ENCODE measurements at places on chromosomes 5 and 9. TPM values are rescaled to one million over a fixed set of nuclear protein-coding genes. Genes with fewer than 3 reads are reported as not detected.
A peak's percentile ranks its signal among the peaks of the same experiment; 100 is the strongest.

GRCh38 chr5:170297589-170298462 lies at the start of gene LCP2:
Gene LCP2, minus strand, starts transcription at chr5:170297777. Its CDS starts 166 bp downstream, at chr5:170297611.
- DNase-seq, result no peak

DNA sequence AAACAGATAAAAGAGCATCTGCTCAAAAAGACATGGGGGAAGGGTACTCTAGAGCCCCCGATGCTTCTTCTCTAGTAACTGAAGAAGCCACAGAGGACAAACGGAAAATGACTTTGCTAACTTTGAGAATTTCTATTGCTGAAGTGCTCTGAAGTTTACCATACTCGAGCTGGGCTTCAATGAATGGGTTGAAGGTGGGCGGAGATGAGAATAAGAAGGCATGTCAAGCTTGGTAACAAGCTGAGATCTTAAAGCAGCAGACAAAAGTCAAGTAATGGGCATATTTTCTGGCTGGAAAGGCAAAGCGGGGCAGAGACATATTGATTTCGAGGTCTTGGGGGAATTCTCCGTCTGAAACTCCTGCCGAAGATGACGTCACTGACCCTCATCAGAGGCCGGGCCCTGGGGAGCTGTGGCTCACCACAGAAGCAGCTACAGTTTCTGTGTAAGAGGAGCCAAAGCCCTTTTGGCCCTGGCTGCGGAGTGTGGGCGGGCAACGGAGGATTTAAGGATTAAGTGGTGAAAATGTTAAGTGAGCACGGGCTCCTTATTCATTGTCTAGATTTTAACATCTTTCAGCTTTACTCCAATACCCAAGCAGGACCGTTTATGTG lies 115.8 kb upstream of the SLIT3 start:
- DNase-seq, result peak; percentile 73

GRCh38 chr5:113250341-113250953 lies 184.3 kb downstream of the TSSK1B start:
- DNase-seq, result peak; percentile 59

DNA sequence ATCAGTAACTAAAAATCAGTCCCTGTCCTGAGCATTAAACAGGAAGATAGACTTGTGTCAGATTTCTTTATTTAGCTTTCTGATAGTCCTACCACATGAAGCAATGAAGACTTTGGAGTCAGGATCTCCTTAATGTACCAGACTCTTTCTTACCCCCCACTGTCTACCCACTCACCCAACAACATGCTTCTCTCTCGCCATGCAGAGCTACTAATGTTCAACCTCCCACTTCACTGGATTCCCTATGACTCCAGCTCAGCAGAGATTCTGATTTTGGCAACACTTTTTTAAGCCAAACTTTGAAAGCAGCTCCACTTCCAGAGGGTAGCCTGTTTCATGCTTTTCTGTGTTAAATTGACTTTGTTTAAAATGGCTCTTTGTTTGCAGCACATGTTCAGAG lies 50.8 kb downstream of the GPR21 start:
- DNase-seq, result no peak

The FOXD4L6 gene
- not detected for total RNA-seq

DNA sequence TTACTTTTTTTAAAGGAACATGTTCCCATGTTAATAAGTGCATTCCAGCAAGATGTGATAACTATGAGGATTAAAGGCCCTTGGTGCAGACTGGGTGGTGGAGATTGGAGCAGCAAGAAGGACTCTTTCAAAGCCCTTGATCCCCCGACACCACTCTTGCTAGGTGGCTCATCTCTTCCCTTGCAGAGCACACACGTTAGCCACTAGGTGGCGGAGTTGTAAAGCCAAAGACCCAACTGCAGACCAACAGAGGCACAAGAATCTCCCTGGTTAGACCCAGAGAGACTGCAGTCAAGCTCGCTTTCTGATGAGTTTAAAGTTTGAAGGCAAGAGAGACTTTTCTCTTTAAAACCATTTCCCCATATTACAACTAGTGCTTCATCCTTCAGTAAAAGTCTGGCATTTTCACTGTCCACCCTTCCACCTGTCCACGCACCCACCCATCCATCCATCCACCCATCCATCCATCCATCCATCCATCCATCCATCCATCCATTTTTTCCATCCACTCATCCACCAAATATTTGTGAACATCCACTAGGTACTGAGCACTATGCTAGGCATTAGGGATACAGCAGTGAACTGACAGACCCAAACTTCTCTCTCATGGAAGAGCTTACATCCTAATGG lies 226.9 kb downstream of the MSX2 start:
- peak; percentile 86 for DNase-seq

GRCh38 chr5:126594748-126595485 lies at the start of gene ALDH7A1:
Gene ALDH7A1, minus strand, starts transcription at chr5:126595219. Its CDS starts 21 bp downstream, at chr5:126595198.
- peak; percentile 98 for DNase-seq

- DNase-seq, result peak; percentile 95
Observed at GRCh38 chr5:177496727-177497291, 595 bp downstream of the PDLIM7 start.

- peak; percentile 12 for DNase-seq
Observed at GRCh38 chr9:106784076-106784475, 78.9 kb upstream of the ZNF462 start.

- no peak for DNase-seq
Observed at GRCh38 chr9:120536094-120536493, 43.9 kb downstream of the CDK5RAP2 start.

DNA sequence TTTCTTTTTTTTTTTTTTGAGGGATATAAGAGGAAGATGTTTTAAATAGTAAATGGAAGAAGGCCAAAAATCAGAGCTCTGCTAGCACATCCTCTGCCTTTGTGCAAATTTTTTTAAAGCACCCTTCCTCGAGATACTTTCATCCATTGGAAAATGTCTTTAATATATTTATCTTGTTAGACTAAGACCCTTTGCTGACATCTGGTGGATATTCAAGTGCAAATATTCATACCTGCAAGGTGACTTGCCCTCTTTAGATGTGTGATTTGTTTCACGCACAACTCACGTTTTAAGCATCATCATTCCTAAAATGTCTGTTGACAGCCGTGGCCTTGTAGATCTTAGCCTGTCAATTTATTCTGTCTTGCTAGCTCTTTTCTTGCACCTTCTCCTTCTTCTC lies 258.5 kb downstream of the AGTPBP1 start:
- peak; percentile 16 for DNase-seq

The NPR2 gene
- 15.9 TPM for total RNA-seq

GRCh38 chr9:31119890-31120454 lies 1264.5 kb upstream of the ACO1 start:
- DNase-seq, result peak; percentile 17

GRCh38 chr9:75803130-75803529 lies 87.3 kb upstream of the PCSK5 start:
- DNase-seq, result peak; percentile 74

DNA sequence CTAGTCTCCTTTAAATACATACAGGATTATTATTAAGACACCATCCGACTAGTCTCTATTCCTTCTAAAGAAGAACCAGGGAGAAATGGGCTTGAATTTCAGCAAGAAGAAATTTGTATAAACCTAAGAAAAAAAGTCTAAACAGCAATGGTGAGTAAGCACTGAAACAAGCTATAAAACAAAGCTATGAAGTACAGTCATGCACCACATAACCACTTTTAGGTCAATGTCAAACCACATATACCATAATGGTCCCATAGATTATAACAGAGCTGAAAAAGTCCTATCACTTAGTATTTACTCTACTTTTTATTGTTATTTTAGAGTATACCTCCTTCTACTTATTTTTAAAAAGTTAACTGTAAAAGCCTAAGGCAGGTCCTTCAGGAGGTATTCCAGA lies 102.0 kb upstream of the NFIB start:
- no peak for DNase-seq

The BRINP1 gene
- total RNA-seq, result 1.9 TPM

- no peak for DNase-seq
Observed at GRCh38 chr5:111772456-111773122, 15.6 kb upstream of the NREP start.

DNA sequence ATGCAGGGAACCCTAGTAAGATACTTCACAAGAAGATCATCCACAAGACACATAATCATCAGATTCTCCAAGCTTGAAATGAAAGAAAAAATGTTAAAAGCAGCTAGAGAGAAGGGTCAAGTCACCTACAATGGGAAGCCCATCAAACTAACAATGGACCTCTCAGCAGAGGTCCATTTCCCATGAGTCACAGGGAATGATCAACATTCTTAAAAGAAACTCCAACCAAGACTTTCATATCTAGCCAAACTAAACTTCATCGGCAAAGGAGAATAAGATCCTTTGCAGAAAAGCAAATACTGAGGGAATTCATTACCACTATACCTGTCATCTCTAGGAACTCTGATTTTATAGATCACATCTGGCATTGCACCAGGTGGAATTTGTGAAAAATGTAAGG lies 52.9 kb upstream of the SPATA31E1 start:
- no peak for DNase-seq

- no peak for DNase-seq
Observed at GRCh38 chr5:125450771-125451170, 704.3 kb upstream of the ZNF608 start.

GRCh38 chr9:136629879-136630661 lies 32.6 kb upstream of the EGFL7 start:
- peak; percentile 31 for DNase-seq

DNA sequence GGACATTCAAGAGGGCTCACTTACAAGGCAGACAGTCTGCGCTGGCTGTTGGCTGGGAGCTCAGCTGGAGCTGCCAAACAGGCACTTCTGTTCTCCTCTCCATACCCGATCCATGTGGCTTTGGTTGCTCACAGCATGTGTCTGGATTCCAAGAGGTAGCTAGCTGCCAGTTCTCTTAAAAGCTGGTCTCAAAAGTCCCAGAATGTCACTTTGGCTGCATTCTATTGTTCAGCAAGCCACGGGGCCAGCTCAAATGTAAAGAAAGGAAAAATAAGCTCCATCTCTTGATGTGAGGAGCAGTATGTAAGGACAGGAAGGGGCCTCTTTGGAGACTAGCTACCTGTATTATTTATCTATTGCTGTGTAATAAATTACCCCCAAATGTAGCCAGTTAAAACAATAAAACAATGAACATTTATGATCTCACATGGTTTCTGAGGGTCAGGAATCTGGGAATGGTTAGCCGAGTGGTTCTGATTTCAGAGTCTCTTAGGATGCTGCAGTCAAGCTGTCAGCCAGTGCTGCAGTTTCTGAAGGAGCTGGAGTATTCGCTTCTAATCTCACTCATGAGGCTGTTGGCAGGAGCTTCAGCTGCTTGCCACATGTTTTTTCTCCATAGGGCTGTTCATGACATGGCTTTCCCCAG lies 112.7 kb upstream of the CLINT1 start:
- peak; percentile 81 for DNase-seq

The LEAP2 gene
- 5.3 TPM for total RNA-seq

- no peak for DNase-seq
Observed at GRCh38 chr5:112975721-112976431, 722 bp upstream of the DCP2 start.

DNA sequence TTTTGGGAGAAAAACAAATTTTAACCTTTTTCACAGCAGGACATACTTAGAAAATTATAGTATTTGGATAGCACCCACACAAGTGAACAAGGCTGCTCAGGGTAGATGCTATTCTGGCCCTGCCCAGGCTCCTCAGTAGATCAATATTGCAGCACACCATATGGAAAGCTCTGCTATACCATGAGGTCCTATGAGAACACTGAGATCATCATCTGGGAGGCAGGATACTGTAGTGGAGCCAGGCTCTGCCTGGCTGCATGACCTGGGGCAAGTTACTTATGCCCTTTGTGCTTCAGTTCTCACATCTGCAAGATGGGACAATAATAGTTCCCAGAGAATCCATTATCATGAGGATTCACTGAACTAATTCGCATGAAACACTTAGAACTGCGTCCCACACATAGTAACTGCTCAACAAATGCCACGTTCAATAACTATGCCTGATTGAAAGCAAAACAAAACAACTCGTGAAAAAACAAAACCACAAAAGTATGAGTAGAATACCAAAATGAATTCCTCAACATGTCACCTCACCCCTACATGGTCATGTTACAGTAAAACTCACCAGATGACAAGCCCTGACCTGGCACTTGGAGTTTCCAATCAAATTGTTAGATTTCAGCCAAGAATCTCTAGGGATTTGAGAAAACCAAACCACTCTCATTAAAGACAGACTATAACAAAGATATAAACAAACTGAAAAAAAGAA lies 31.9 kb downstream of the ARSB start:
- DNase-seq, result no peak

GRCh38 chr9:95810814-95811213 lies 64.7 kb upstream of the ERCC6L2 start:
- DNase-seq, result no peak

GRCh38 chr9:109117856-109118807 lies 1.6 kb downstream of the TMEM245 start:
- peak; percentile 90 for DNase-seq

GRCh38 chr5:122985954-122986721 lies 50.4 kb downstream of the PPIC start:
- DNase-seq, result no peak

DNA sequence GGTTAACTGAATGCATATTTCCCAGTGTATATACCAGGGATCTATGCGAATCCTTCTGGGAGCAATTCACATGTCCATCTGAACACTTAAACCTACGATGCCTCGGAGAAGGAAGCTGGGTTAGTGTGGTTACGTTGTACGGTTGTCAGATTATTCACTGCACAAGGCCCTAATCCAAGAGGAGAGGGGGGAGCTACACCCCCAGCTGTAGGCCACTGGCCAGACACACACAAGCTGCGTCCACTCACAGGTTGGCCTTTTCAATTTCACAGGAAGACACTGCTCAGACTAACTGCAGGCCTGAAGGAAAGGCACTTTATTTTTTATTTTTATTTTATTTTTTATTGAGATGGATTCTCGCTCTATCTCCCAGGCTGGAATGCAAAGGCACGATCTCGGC lies 184.5 kb upstream of the GNA14 start:
- no peak for DNase-seq

- DNase-seq, result no peak
Observed at GRCh38 chr5:134508521-134509195, 16.8 kb upstream of the JADE2 start.

- no peak for DNase-seq
Observed at GRCh38 chr9:1156794-1157550, 106.8 kb downstream of the DMRT2 start.

GRCh38 chr9:79623799-79624721 lies 52.3 kb downstream of the TLE4 start:
- peak; percentile 21 for DNase-seq

The SLC46A2 gene
- total RNA-seq, result 0.24 TPM

The CAVIN4 gene
- total RNA-seq, result 2.4 TPM

Measured in umbilical cord (tissue), 2 donors.